Effector memory CD4-positive, alpha-beta T cell (primary cell): ENCODE measurements at places on chromosomes 11 and 22.

- H3K4me1 ChIP-seq, result peaks cover 13% of the 10 kb centered on the region
- H3K27me3 ChIP-seq, result no peaks in the 10 kb centered on the region
- no peaks in the 10 kb centered on the region for H3K36me3 ChIP-seq
- H3K4me3 ChIP-seq, result no peak overlapping the region
- H3K27ac ChIP-seq, result no peak overlapping the region
Observed at GRCh38 chr22:38172832-38173640, 8.6 kb downstream of the PLA2G6 start.

DNA sequence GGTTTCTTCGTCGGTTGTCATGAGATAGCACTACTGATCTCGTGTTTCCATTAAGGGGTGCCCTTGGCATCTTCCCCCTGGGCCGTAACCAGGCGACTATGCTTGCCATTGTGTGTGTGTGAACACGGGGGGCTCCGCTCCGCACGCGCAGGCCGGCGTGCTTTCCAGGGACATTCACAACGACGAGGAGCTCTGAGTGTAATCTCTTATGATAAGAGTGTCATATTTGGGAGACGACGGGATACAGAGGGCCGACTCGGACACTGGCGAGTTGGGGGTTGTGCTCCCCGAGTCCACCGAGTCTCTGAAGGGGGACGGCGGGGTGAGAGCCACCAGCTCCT is 170.9 kb upstream of the CTSC start:
- peaks cover 15% of the 10 kb centered on the region for H3K27me3 ChIP-seq
- no peak overlapping the region for H3K27ac ChIP-seq
- H3K4me1 ChIP-seq, result peaks cover 3% of the 10 kb centered on the region
- peak overlapping the region; percentile 40 for H3K4me3 ChIP-seq
- no peaks in the 10 kb centered on the region for H3K36me3 ChIP-seq

DNA sequence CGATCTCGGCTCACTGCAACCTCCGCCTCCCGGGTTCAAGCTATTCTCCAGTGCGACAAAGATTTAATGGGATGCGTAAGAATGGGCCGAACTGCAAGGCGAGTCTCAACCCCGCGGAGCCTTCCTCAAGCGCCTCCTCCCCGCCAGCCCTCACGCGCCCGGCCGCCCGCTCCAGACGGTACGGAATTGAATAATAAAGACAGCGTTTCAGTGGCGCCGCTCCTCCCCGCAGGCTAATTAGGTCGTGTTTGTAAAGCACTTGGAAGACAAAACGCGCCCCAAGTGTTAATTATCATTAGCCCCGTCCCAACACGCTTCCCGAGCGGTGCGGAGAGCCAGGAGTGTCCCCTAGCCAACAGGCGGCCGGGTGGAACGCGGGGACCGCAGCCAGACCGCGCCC is 192.0 kb downstream of the BUD13 start:
- no peaks in the 10 kb centered on the region for H3K36me3 ChIP-seq
- H3K4me1 ChIP-seq, result no peaks in the 10 kb centered on the region
- no peak overlapping the region for H3K27ac ChIP-seq
- no peak for DNase-seq

GRCh38 chr22:42357221-42357620 is 75.0 kb downstream of the NFAM1 start:
- H3K27ac ChIP-seq, result no peak overlapping the region
- H3K36me3 ChIP-seq, result no peaks in the 10 kb centered on the region
- H3K4me3 ChIP-seq, result no peak overlapping the region
- no peak for DNase-seq

DNA sequence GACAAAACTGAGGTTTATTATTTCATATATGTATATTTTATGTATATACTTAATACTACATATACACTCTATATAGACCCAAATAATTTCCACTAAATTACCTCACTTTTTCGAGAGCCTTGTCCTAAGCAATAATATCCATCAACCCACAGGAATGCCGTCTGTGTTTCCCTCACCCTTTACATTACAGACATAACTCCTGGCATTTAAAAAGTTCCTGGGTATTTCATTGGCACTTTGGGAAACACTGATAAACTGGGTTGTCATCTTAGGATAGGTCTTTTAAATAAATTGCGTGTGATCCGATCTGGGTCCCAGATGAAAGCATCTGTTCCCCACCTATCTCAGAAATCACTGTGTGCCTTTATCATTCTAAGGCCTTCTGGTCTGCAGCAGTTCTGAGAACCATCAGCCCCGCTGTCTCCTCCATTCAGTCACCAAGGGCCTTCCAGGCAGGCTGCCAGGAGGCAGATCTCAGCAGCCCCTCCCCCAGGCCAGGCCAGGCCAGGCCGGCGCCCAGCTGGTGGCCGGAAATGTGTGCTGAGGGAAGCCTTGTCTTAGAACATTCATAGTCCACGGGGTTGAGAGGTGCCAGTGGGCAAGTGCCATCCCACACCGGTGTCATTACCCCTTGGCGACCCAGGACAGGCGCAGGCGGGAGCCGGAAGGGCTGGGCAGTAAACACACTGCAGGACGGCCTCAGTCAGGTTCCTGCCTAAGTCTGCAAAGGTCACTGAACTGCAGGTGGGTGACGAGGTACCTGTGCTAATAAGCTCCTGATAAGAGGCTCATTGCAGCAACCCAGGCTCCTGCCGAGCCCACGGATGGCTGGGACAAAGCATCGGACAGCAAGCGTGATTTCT is 3.3 kb downstream of the FGF19 start:
- H3K27ac ChIP-seq, result no peak overlapping the region
- no peak for DNase-seq
- no peaks in the 10 kb centered on the region for H3K36me3 ChIP-seq

GRCh38 chr22:45790401-45790800 is 118.8 kb downstream of the ATXN10 start:
- no peak for DNase-seq
- no peaks in the 10 kb centered on the region for H3K4me1 ChIP-seq
- H3K27me3 ChIP-seq, result no peaks in the 10 kb centered on the region
- no peak overlapping the region for H3K27ac ChIP-seq
- peaks cover 7% of the 10 kb centered on the region for H3K36me3 ChIP-seq

DNA sequence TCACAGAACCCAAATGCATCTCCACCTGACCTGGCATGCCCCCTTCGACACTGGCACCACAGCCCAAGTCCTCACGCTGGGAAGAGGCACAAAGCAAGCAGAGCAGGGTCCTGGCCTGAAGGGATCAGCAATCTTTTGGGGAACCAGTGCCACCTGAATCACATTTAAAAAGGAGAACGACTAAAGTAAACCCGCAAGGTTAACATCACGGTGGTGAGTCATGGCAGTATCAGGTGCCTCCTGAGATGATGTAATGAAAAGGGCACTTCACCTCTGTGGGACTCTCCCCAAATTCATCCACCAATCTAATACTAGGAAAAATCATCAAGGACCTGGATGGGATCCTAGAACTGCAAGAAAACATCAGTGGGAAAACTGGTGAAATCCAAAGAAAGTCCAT is 44.9 kb downstream of the PACSIN2 start:
- no peaks in the 10 kb centered on the region for H3K27me3 ChIP-seq
- peaks cover 5% of the 10 kb centered on the region for H3K4me1 ChIP-seq
- no peak overlapping the region for H3K4me3 ChIP-seq
- no peak for DNase-seq
- no peaks in the 10 kb centered on the region for H3K36me3 ChIP-seq

- H3K4me3 ChIP-seq, result no peak overlapping the region
- H3K27ac ChIP-seq, result no peak overlapping the region
- no peaks in the 10 kb centered on the region for H3K36me3 ChIP-seq
- no peak for DNase-seq
- H3K4me1 ChIP-seq, result no peaks in the 10 kb centered on the region
- H3K27me3 ChIP-seq, result no peaks in the 10 kb centered on the region
Observed at GRCh38 chr11:126703662-126704061, 296.9 kb downstream of the KIRREL3 start.

- H3K27me3 ChIP-seq, result no peaks in the 10 kb centered on the region
- no peaks in the 10 kb centered on the region for H3K4me1 ChIP-seq
- no peak overlapping the region for H3K4me3 ChIP-seq
- DNase-seq, result no peak
- no peak overlapping the region for H3K27ac ChIP-seq
- no peaks in the 10 kb centered on the region for H3K36me3 ChIP-seq
Observed at GRCh38 chr11:16180868-16181267, 175.5 kb downstream of the SOX6 start.

DNA sequence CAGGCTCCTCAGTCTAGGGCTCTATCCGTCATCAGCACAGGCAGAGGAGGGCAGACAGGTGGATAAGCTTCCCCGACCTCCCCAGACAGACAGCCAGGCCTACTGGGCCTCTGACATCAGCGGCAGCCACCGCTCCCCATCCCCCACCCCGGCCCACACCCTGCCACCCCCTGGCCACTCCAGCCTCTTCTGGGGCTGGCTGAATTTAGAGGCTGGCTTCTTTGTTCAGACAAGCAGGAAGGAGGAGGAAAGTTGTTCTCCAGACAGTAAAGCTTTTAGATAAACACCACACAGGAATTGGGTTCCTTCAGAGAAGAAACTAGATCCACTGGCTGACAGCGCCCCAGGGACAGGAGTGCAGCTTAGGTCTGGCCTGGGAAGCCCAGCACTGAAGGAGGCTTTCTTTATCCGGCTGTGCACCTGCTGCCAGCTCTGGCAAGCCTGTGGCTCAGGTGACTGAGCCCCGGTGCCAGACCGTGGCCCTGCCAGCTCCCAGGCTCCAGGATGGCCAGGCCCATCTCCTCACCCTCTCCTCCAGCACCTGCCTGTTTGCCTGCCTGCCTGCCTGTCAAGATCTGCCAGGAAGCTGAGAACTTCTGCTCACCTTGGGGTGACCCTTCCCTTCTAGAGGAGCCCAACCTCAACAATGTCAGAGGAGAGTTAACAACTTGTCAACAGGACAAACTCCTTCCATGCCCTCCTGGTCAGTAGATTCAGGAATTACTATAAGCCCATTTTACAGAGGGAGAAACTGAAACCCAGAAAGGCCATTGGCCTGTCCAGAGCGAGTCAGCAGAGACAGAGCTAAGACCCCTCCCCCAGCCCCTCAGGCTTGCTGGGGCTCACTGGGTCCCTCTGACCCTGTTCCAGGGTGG is 44.0 kb upstream of the KLHL35 start:
- H3K27ac ChIP-seq, result no peak overlapping the region
- H3K27me3 ChIP-seq, result no peaks in the 10 kb centered on the region
- H3K4me3 ChIP-seq, result no peak overlapping the region
- H3K4me1 ChIP-seq, result peaks cover 12% of the 10 kb centered on the region

- H3K4me1 ChIP-seq, result no peaks in the 10 kb centered on the region
- H3K27ac ChIP-seq, result no peak overlapping the region
- H3K4me3 ChIP-seq, result no peak overlapping the region
- no peaks in the 10 kb centered on the region for H3K36me3 ChIP-seq
- no peaks in the 10 kb centered on the region for H3K27me3 ChIP-seq
Observed at GRCh38 chr11:7050191-7050590, 29.9 kb downstream of the NLRP14 start.

- no peak overlapping the region for H3K4me3 ChIP-seq
- H3K36me3 ChIP-seq, result no peaks in the 10 kb centered on the region
Observed at GRCh38 chr22:27312966-27313855, 488.3 kb downstream of the MN1 start.

GRCh38 chr11:127259102-127259501 is 258.5 kb upstream of the KIRREL3 start:
- no peak overlapping the region for H3K4me3 ChIP-seq
- H3K36me3 ChIP-seq, result no peaks in the 10 kb centered on the region
- H3K27ac ChIP-seq, result no peak overlapping the region
- DNase-seq, result no peak
- no peaks in the 10 kb centered on the region for H3K27me3 ChIP-seq

GRCh38 chr11:112404112-112404511 is 143.5 kb upstream of the PLET1 start:
- H3K4me3 ChIP-seq, result no peak overlapping the region
- no peak for DNase-seq
- no peak overlapping the region for H3K27ac ChIP-seq
- H3K4me1 ChIP-seq, result no peaks in the 10 kb centered on the region
- no peaks in the 10 kb centered on the region for H3K36me3 ChIP-seq

GRCh38 chr11:8802251-8802650 is 108.7 kb upstream of the AKIP1 start:
- DNase-seq, result no peak
- no peak overlapping the region for H3K4me3 ChIP-seq
- no peaks in the 10 kb centered on the region for H3K36me3 ChIP-seq

DNA sequence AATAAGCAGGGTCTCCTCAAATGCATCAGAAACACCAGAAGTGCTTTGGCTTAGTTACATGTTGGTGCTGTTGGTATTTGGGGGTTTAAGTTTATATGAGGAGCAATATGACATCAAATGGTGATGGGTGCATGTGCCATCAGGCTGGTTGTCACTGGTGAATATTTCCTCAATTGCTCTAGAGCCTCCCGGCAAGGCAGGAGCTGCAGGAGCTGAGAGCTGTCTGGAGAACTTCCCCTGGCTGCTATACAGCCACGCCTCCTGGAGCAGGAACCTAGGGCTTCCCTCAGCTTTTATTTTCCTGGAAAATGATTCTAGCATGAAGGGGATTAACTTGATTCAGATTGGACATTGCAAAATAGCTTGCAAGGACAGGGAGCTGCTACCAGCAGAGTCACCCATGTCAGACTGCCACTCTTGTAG is 15.8 kb downstream of the IGLL5 start:
- H3K27me3 ChIP-seq, result no peaks in the 10 kb centered on the region
- H3K4me3 ChIP-seq, result no peak overlapping the region
- no peaks in the 10 kb centered on the region for H3K4me1 ChIP-seq
- no peak for DNase-seq
- no peak overlapping the region for H3K27ac ChIP-seq
- H3K36me3 ChIP-seq, result no peaks in the 10 kb centered on the region

DNA sequence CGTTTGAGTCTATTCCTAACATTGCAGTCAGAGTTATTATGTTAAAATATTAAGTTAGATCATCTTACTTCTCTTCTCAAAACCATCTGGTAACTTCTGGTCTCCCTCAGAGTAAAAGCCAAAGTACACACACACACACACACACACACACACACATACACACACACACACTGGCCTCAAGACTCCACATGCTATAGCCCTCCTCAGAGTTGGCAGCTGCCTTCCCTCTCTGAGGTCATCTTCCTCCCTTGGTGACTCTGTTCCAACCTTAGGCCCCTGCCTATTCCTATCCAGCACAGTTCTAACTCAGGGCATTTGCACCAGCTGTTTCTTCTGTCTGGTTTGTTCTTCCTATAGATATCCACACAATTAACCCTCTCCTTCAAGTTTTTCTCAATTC is 272.0 kb upstream of the SESN3 start:
- no peaks in the 10 kb centered on the region for H3K4me1 ChIP-seq
- no peak for DNase-seq
- no peaks in the 10 kb centered on the region for H3K36me3 ChIP-seq
- H3K27me3 ChIP-seq, result no peaks in the 10 kb centered on the region
- H3K4me3 ChIP-seq, result no peak overlapping the region
